ENCODE measurements at places on chromosomes 13 and 19. TPM values are rescaled to one million over a fixed set of nuclear protein-coding genes. Genes with fewer than 3 reads are reported as not detected.

Gene SHANK1
- total RNA-seq = 10.7 TPM

Gene ZNF497
- 4.5 TPM for total RNA-seq

Gene FGF9
- total RNA-seq = 14.4 TPM

Gene CD22
- total RNA-seq = 972 TPM

All from OCI-LY7 (cell line).